GM12892 (cell line): ENCODE measurements at places on chromosomes 12 and 14.

DNA sequence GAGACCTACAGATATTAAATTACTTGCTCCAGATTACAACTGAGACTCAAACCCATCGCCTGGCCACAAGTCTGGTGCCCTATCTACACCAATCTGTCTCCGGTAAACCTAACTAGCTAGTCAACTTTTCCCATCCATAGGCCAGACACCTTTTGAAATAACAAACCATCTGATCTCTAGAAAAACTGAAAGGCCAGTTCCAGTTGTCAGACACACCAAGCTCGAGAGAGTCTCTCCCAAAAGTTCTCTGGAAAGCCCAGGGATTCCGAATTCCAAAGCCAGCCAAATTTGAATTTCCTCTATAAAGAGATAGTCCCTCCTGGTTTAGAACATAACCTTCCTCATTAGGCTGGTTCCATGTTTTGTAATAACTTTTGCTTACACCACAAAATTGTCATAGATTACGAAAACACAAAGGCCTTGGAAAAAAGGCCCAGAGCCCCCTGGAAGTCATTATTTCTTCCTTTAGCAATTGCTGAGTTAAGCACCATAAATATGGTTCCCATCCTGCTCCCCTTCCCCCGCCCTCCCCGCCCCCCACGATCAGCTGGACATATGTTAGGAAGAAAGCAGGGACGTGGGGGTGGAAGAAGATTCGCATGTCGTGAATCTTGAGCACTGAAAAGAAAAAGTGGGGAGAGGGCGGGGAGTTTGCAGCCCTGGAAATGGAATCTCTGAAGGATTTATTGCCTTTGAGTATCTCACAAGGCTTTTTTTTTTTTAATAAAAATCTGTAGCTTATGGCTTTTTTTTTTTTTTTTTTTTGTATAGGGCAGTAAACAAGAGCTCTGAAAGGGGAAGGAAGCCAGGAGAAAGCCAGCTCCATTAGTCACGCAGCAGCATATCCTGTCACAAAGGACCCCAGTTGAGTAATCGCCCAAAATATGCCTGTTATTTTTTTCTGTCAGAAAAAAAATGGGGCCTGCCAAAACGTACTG, 110.4 kb downstream of the ZFP36L1 start:
- DNase-seq, result no peak

DNA sequence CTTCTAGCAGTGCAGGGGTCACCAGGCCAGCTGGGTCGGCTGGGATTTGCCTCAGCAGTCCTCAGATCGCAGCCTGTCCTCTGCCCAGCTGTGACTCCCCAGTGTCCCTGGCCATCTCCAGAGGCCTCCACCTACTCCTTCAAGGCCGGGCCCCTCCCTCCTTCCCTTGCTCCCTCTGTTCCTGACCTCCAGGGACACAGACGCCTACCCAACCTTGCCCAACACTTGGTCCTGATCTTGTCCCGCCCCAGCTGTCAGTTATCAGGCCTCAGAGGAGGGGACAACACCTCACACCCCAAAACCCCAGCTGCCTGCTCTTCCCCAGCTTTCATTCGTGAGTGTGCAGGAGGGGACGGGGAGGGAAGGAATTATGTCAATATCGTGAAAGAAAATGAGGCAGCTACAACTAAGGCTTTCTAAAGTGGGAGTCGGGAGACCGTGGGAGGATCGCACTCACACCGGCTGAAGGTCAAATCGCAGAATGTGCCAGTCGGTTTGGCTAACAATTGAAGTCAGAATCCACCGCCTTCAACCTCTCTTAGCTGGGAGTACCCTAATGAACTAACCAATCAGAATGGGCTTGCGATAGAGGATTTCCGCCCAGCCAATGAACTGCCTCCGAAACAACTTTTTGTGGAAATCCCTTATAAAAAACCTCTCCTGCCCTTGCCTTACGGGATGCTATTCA, 9.4 kb upstream of the PLBD2 start:
- DNase-seq, result no peak

- DNase-seq, result no peak
Measured at GRCh38 chr14:88380405-88380804, 5.1 kb upstream of the SPATA7 start.

DNA sequence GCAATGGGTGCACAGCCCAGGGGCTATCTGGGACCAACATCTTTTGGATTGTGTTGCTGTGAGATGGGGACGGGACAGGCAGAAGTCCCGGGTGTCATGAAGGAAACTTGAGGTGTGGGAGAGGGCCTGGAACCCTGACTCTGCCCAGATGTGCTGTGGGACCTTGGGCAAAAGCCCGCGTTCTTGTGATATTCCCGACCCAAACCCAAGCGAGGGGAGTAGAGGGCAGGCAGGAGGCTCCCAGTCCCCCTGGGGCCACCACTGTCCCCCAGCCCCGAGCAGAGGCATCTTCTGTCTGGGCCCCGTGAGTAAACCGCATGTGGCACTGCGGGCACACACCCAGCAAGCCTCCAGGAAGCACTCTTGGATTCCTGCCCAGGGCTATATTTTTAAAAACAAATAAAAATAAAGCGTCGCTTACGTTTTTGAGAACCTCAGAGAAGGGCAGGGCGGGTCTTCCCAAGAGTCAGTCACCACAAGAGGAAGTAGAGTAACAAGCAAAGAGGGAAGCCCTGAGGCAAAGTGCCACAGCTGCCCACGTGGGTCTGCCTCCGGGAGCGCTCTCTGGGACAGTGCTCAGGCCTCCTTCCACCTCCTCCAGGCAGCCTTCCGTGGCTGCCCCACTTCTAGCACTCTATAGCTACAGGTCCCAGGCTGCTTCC, 39.5 kb downstream of the BEGAIN start:
- DNase-seq, result no peak

GRCh38 chr14:35827678-35828472, 1.7 kb downstream of the BRMS1L start:
- DNase-seq, result no peak

- DNase-seq, result no peak
Measured at GRCh38 chr12:34163443-34163842, 141.1 kb downstream of the ALG10 start.

DNA sequence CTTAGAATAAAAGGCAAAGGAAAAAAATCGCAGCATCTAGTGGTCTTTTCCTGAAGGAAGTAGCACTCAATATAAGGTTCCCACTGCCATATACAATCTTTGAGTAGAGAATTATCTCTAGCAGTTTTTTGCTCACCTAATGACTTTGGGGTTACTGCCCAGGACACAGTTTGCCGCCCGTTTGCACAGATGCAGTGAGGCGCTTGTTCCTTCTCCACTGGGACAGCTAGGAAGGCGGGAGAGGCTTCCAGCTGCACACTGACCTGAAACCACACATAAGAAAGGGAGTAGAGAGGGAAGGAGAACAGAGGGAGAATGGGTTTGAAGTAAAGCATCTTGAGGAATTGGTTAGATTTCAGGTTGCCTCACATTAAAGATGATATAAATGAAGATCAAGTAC, 25.5 kb downstream of the A2M start:
- no peak for DNase-seq

GRCh38 chr14:90299408-90299807, 32.3 kb downstream of the NRDE2 start:
- DNase-seq, result no peak

DNA sequence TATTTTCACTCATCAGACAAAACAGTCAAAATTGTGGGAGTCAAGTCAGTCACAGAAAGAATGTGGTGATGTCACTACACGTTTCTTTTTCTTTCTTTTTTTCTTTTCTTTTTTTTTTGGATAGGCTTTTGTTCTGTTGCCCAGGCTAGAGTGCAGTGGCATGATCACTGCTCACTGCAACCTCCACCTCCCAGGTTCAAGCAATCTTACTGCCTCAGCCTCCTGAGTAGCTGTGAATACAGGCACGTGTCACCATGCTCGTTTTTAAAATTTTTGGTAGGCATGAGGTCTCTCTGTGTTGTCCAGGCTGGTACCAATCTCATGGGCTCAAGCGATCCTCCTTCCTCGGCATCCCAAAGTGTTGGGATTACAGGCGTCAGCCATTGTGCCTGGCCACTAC, 2.3 kb downstream of the CLECL1 start:
- no peak for DNase-seq

DNA sequence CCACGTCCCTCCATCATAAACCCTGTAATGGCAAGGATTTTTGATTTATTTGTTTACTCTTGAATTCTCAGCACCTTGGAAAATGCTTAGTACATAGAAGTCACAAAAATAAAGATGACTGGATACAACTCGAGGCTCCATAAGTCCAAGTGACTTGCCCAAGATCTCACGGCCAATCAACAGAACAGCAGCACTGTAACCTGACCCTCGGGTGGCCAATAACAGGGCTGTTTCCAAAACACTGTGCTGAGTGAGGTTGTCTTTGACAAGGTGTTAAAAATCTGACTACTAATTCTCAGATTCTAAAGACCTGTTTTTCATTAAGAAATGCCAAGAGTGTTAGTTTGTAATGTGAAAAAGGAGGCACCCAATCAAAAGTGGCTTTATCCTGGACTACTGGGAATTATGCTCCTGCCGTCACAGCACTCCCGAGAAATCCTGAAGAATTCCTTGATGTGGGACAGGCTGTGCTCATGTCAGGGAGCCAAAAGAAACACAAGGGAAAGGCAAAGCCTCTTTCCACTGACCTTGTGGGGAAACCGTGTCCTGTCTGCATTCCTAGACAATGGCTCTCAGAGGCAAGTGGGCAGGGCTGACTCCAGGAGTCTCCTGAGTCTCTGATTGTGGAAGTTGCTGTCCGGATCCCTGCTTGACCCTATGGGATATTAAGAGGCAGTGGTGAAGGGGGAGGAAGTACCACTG, 204.7 kb upstream of the PELI2 start:
- DNase-seq, result no peak

DNA sequence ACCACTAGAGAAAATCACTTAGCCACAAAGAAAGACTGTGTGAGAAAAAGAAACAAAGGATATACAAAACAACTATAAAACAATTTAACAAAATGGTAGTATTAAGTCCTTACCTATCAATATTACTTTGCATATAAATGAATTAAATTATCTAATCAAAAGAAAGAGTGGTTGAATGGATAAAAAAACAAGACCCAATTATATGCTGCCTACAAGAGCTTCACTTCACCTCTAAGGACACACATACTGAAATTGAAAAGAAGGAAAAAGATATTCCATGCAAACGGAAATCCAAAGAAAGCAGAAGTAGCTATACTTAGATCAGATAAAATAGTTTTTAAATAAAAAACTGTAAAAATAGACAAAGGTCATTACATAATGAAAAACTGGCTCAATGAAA, 134.9 kb upstream of the CCDC196 start:
- no peak for DNase-seq

DNA sequence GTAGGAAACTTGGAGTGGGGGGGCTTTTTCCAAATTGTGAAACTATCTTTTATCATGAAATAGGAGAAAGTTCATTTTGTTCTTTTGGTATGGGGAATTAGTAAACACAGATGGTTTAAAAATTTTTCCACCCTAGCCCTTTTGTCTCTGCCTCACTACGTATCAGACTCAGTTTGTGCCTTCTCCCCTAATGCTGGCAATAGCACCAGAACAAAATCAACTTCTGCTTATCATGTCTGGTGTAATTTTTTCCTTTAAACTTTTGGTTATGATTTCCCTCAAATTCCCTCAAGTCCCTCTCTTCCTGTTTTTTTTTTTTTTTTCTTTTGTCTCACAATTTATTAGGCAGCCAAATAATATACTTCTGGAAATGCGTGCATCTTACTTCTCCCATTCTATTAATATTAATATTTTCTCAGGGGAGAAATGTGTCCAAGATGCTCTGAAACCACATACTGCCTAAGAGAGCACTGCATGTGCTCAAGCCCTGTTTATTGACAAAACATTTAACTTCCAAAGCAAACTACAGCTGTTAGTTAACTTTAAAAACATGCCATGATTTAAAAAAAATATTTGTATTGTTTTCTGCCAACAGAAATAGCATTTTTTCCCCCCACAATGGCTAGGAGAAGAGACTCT, 35.4 kb downstream of the TESPA1 start:
- DNase-seq, result no peak

DNA sequence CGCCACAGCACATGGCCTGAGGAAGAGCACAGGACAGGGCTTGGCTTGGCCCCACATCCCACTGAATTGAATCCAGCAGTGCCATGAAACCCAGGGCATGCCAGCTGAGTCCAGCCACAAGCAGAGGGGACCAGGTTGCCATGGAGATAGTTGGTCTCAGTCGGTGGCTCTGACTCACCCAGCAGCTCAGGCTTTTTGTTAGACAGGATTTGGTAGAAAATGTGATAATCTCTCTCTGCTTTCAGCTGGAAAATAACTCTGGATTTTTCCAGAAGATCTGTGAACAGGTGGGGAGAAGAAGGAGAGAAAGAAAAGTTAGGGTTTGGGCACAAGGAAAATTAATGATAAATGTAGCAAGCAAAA, 4.8 kb downstream of the MYH7 start:
- DNase-seq, result no peak

DNA sequence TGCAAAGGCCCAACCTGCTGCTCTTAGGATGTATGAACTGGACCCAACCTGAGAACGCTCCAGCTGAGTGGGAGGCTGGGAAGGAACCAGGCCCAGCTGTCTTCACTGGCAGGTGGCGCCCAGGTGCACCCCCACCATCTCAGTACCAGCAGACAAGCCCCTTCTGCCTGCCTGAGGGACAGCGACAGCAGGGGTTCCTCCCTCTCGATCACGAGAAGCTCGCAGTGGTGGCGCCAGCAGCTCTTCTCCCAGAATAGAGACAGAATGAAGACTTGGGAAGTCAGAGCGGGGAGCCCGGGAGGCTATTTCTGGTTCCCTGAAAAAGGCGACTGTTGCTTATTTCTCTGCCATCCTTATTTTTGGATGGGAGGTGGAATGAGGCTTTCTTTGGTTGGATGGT, 46.5 kb downstream of the CHGA start:
- DNase-seq, result no peak

DNA sequence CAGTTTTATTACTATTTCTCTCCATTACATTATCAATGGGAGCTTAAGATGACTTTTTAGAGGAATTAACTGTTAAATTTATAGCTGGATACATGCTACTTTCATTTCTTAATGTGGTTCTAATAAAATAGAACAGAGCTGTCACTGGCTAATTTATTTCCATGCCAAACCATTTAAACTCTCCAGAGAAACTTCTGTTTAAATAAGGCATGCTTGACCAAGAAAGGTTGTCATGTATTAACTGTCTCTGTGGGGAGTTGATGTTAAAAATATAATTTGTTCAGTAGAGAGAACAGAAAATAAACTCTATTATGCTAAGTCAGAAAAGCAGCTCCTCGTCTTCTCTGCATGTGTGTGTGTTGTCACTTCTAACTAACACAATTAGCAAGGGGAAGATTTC, 447.4 kb downstream of the SLC16A7 start:
- DNase-seq, result no peak

- DNase-seq, result no peak
Measured at GRCh38 chr12:111143271-111143670, 222.9 kb upstream of the MYL2 start.
